ENCODE measurements at places on chromosomes 2 and 18.

- no peak for DNase-seq
These were observed 125.2 kb upstream of the TFPI start for GRCh38 chr2:187679454-187679853.

DNA sequence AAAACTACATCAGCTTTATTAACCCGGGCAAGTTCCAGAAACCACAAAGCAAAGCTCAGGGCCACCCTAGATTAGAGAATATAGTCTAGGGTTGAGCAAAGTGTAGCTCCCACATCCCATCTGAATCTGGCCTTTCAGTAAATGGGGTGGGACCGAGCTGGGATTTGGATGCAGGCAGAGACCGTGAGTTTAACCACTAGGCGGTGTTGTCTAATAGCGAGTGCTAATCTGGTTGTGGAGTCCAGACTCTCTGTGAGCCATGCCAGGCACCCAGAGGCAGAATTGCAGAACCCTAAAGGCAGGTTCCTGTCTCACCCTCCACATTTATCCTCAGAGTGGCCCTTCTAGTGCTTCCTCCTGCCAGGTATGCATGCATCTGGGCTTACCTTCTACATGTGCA, 435.9 kb downstream of the TSN start:
- DNase-seq: no peak

GRCh38 chr2:198517976-198518375, 713.6 kb downstream of the PLCL1 start:
- DNase-seq: no peak

DNA sequence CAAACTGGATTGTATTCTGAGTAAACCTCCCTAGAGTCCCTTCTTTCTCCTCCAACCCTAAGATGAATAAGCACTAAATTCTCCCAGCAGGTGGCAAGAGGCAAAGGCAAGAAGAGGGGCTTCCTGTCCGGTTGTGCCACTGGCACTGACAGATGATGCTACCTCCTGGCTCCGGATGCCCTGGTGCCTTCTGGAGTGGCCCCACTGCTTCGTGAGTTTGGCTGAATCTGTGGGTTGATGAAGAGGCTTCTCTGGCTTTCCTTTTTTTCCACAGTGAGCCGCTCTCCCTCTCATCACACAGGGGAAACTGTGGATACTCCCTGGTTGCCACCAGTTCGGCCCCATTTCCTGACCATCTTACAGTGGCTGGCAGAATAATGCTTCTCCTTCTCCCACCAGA, 404.7 kb downstream of the GALR1 start:
- no peak for DNase-seq

- no peak for DNase-seq
These were observed 80.3 kb upstream of the MAP4K4 start for GRCh38 chr2:101617188-101617587.

- DNase-seq: no peak
These were observed 177.2 kb upstream of the DPP10 start for GRCh38 chr2:114265261-114265660.

- DNase-seq: no peak
These were observed 61.7 kb downstream of the MEX3C start for GRCh38 chr18:51135795-51136194.

DNA sequence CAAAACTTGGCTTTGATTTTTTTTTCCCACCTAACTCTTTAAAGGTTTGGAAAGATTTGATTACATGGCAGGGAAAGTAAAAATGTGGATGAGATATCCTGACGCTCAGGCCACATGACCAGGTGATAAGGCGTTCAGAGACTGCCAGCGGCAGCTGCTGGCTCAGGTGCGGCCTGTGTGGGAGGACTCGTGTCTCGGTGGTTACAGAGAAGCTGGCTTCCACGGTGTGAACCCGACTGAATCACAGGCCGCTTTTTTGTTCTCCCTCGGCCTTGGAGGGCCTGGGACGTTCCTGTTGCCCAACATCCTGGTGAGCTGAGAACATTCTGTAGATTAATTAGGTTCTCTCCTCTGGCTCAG, 124.2 kb upstream of the ZNF516 start:
- DNase-seq: no peak
